ENCODE measurements at places on chromosomes 2 and 18.
A peak's percentile ranks its signal among the peaks of the same experiment; 100 is the strongest.

- DNase-seq: no peak
These were observed at the start of gene DNER for GRCh38 chr2:229714080-229714735. TSS of gene DNER (minus strand) at chr2:229714555. CDS start at chr2:229714423, 132 bp downstream.

- no peak for DNase-seq
These were observed 19.7 kb upstream of the DYNC2LI1 start for GRCh38 chr2:43754180-43754579.

GRCh38 chr2:124610141-124610540 lies 585.1 kb downstream of the CNTNAP5 start:
- no peak for DNase-seq

DNA sequence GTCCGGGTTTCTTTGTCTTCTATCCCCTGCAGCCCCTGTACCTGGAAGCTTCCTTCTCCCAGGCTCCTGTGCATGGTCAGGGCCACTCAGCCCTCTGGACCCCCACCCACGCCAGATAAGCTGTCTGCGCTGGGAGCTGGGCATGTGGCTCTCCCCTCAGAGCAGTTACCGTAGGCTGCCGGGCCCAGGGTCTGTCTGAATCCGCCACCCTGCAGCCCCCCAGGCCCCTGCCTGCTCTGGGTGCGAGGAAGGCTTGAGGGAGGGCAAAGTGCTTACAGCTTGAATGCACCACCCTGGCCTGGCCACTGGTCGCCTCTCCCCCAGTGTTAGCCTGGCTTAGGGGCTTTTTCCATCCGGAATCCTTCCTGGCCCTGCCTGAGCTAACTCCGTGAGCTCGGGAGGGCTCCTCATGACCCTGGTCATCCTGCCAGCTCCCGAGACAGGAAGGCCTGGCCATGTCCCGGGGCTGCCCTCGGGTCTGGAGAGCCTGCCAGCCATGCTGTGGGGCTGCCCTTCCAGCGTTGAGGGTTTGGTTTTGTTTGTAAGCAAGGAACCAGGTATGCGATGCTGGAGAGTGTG lies 50.7 kb downstream of the ODC1 start:
- DNase-seq: no peak

GRCh38 chr2:192151853-192152252 lies 42.9 kb downstream of the TMEFF2 start:
- no peak for DNase-seq

- DNase-seq: no peak
These were observed 123.8 kb downstream of the SPTBN1 start for GRCh38 chr2:54579682-54580620.

GRCh38 chr2:78992807-78993517 lies 32.5 kb upstream of the REG3G start:
- no peak for DNase-seq

DNA sequence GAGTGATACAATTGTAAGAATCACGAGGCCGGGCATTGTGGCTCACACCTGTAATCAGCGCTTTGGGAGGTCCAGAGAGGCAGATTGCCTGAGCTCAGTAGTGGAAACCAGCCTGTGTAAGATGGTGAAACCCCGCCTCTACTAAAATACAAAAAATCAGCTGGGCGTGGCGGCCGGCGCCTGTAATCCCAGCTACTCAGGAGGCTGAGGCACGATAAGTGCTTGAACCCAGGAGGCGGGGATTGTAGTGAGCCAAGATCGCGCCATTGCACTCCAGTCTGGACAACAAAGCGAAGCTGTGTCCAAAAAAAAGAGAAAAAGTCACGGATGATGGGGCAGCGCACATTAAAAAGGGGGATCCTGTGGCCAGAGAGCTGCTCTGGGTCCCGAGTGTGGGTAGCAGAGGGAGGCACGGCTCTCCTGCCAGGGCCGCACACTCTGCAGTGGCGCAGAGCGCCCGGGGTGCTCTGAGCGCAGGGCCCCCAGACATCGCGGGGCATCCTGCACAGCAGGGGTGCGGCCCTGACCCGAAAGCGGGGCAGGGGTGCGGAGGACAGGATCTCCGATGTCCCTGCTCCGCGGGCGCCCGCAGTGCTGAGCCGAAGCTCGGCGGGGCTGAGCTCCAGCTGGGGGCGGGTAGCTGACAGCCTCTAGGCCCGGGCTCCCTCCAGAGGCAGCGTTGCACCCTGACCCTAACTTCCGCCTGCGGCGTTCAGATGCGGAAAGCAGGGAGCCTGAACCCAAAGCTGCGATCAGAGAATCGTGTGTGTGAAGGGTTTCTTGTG lies 30.4 kb upstream of the RAB6D start:
- DNase-seq: no peak

DNA sequence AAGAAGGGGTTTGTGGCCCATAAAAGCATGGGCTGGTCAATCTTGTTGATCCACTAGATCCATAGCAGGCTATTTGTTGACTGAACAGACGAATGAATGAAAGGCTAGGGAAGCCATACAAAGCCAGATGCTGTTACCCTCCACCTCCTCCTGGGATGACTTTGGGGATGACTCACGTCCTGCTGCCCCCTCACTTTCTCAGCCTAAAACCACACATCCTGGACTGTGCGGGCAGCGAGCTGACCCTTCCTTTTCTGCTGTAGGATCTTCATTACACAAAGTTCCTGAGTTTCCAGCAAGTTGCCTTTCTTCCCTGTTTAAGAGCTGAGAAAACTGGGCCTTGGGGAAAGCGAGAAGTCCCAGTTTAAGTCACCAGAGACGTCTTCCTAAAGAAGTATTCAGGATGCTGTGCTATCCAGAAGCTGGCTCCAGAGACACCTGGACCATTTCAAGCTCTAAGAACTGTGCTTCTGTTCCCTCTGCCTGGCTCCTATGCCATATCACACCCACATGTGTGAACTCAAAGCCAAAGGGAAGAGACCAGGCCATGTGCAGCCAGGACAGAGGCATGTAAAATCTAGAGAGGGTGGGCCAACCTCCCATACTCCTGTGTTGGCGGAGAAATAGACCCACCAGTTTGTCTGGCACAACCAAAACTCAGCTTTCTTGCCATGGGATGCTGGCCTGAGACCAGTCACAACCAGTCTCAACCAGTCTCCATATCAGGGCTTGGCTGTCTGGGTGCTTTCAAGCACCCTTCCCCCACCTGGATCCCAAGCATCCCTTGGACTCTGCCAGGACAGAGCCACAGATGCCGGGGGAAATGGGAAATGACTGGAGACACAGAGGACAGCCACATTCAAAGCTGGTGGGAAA lies 4.7 kb upstream of the SLC20A1 start:
- peak; percentile 71 for DNase-seq

DNA sequence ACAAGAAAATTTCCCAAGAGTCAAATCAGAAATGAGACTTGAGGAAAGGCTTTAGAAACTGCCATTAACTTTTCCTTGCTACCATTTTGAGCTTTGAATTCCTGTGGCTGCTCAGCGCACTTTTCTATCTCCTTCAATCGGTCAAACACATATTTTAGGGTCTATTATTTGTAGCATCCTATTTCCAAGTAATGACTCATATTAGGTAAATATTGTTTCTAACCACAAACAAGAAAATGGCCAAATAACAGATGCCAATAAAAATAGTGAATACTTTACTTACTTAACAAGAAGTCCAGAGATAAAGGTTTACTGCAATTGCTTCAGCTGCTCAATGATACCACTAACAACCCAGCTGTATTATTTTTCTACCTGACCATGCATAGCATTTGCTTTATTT lies 29.7 kb upstream of the CCDC178 start:
- DNase-seq: no peak

DNA sequence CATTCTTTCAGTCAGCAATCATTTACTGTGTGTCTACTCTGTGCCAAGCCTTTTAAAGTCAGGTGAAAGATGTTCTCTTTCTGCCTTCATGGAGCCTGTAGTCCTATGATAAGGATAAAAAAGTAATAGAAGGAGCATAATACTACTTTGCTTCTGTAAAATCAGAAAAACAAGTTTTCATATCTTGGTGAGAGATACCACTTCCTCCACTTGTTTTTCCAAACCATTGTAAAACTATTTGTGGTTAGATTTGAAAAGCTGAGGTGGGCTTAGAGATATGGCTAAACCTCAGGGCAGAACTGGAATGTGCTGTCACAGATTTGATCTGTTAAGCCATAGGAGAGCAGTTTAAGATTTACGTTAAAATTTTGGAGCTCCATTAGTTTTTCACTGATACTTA lies 104.7 kb upstream of the FAM117B start:
- no peak for DNase-seq

- DNase-seq: peak; percentile 24
These were observed 251.4 kb downstream of the KLHL29 start for GRCh38 chr2:23636426-23636825.

GRCh38 chr2:192010073-192010472 lies 163.2 kb upstream of the CAVIN2 start:
- DNase-seq: no peak

DNA sequence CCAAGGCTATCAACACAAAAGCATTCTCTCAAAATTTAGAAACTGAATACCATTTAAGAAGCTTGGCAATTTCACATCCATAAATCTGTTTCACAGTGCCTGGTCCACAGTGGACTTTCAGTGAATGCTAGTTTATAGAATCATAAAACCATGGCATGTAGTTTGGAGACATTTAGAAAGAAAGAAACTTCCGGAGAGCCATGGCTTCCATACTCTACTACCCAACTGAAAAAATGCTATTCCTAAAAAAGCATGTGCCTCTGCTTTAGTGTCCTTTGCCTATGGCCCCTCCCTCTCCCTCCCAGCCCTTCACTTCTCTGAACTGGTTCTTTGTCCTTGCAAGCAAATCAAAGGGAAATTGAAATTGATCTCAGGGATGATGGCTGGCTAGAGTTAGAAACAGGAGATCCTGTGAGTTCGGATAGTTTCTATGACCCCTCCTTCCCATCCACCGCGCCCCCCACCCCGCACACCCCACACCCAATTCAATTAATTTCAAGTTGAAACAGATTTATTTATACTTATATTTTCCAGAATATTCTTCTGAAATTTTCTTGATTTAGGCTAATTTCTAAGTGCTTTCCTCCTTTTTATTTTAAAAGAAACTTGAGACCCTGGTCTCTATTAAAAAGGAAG lies 248.3 kb downstream of the TRIB2 start:
- DNase-seq: no peak

GRCh38 chr2:231094736-231095346 lies 30.0 kb downstream of the HTR2B start:
- DNase-seq: no peak

DNA sequence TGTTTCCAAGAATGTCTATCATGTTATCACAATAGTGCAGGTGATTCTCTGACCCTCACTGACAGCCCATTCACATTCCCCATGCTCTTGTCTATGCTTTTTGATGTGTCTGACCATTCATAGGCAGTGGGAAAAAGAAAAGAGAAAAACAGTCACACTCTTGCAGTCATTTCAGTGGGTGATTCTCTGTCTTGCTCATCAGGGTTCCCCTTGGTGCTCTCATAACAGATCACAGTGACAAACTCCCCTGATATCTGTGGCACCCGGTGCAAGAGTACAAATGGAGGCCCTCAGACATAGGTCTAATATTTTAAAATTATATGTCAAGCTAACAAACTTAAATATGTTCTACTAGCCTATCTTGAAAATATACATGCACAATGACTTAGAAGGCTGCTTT lies 72.7 kb upstream of the PPP1CB start:
- no peak for DNase-seq

GRCh38 chr2:39706312-39706711 lies 40.6 kb downstream of the TMEM178A start:
- DNase-seq: no peak

GRCh38 chr2:96903815-96904214 lies 33.9 kb upstream of the SEMA4C start:
- no peak for DNase-seq

DNA sequence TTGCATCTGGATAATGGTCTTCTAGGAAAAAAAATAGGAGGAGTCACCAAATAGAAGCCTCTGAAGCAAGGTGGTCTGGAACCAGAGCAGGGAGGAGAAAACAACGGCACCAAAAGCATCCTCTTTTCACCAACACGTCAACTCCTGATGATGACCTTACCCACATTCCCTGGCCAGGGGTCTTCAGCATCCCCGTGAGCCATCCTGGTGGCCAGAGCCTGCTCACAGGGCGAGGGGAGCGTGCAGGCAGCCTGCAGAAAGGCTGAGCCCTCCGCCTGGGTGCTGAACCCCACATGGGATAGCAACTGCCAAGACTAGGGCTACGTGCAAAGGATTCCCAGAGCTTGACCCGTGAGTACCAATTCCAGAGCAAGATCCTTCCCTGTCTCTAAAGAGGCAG lies 191.0 kb downstream of the NDUFA10 start:
- DNase-seq: no peak

Measured in HFFc6 (cell line).